ENCODE measurements at places on chromosomes 3 and 15.

DNA sequence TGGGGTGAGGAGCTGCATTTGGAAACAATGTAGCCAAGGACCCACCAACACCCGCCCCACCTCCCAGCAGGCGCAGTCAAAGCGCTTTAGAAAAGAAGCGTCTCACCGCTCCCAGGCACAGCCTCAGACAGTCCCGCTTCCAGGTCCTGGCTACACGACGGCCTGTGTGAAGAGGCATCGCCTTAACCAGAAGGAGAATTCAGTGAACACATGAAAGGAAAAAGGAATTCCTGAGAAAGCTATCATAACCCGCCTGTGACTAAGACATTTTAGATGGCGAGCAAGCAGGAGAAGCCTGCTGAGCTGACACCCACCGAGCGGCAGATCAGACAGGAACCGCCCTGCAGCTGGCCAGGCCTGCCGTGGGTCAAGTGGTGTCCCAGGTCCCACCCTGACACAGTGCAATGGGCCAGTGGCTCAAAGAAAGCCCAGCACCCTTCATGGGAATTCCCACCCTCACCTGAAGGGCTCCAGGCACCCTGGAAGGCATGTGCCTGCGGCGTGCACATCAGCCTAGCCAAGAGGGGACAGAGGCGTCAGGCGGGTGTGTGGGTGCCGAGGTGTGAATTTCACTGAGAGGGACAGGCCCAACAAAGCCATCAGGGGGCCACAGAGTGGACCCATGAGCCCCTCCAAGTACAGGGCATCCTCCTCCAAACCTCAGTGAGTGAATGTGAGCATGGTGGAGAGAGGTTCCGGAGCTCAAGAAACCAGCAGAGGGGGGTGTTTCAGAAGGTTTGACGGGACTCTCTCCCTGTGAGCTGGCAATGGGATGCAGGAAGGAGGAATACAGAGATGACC, 144.8 kb downstream of the NSMCE3 start:
- peak; percentile 38 for DNase-seq

DNA sequence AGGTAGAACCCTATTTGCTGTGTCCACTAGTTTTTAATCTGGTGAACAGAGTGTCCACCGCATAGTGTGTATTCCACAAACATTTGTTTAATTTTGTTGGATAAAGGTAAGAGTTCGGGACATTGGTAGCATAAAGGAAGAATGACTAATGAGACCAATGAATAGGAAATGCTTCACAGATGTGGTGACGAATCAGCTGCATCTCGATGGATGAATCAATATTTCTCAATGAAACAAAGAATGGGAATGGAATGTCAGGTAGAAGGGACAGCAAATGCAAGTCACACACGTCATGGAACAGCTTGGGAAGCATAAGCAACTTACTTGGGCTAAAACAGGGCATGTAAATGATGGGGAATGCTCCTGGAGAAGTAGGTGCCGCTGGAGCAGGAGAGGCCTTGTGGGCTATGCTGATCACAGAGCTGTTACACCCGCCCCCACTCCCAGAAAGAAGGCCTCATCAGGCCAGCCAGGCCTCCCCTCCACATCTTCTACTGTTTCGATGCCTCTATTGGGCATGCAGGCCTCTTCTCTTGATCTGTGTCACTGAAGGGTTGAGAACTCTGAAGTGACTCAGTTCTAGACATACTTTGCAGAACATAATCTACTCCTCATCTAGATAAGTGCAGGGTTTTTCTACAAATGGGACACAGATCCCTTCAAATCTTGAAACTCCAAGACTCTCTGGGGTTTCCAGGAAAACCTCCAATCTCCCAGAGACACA, 120.0 kb upstream of the GADL1 start:
- DNase-seq, result no peak

GRCh38 chr3:16249886-16250285, 14.9 kb downstream of the DPH3 start:
- DNase-seq, result no peak

GRCh38 chr3:28328188-28329151, 20.1 kb upstream of the ZCWPW2 start:
- DNase-seq, result peak; percentile 44

DNA sequence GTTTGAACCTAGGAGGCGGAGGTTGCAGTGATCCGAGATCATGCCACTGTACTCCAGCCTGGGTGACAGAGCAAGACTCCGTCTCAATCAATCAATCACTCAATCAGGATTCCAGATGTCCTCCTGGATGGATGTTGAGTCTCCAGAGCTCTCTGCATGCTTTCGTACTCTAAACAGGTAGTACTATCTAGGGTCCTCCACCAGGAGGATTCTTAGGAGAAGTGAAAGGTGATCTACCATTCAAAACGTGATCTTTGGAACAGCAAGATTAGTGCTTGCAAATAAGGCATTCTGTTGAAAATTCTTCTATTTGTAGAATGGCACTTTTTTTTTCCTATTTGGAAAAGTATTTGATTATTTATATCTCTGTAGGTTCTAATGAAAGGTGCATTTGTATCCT, 34.3 kb downstream of the CNOT10 start:
- DNase-seq, result no peak

DNA sequence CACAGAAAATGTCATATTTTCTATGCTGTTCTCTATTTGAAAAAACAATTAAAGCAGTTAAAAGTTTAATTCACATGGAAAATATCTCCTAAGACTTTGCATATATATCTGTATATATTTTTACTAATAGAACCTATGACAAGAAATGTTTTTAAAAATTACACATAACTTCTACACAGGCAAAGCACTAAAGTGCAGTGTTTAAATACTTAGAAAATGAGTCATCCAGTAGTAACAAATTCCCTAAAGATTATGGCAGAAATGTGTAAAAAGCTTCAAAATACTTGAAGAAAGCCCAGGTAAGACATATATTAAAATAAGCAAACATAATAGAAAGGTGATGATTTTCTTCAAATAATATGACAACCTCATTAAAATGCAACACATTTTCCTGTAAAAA, 236.6 kb downstream of the TBC1D5 start:
- DNase-seq, result no peak

DNA sequence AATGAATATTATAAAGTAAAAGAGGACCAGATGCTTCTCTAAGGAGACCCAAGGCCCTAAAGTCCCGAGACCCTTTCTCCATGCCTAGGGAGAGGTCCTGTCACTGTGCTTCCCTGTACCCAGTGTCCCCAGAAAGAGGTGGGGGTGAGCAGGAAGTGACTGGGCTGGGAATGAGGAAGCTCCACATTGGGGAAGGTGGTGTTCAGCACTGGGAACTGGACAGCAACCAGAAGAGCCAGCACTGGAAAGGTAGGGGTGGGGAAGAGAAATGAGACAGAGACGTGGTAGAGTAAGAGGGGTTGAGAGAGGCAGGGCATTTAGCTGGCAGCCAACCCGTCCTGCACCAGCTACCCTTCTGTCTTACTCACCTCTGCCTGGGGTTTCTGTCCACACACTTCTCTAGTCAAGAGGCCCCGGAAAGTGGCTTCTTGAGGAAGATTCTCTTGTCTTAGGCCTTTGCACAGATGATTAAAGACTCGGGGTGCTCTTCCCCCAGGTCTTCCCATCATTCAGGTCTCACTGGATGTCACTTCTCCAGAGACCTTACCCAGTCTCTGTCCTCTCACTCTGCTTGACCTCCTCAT, 12.2 kb downstream of the RRP9 start:
- DNase-seq, result no peak

- peak; percentile 85 for DNase-seq
These were observed 15.2 kb downstream of the PRICKLE2 start for GRCh38 chr3:64209866-64210621.

DNA sequence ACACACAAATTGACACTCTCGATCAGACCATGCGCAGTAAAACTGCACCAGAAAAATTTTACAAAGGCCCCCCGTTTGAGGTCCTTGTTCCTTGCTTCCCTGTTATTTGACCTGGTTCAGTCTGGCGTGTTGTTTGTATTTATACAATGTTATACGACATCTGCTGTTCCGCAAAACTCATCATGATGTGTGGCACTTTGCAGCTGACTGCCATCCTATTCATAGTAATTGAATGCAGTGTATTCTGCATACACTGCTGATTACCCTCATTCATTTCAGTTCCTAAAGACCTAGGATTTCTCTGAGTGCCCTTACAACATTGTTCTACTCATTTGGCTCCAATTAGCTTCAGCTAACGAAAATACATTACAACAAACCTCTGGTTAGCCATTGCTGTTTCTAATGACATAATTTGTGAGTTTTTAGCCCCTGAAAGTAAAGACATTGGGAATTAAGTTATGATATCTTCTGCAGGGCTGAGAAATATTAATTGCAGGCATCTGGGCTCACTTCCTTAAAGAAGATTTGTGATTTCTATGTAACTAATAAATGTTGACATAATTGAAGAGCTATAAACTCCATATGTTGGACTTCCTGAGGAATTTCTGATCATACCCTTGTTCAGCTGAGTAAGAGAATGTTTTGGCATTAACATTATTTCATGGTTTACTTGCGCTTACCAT, 75.7 kb downstream of the C3orf38 start:
- DNase-seq, result no peak

DNA sequence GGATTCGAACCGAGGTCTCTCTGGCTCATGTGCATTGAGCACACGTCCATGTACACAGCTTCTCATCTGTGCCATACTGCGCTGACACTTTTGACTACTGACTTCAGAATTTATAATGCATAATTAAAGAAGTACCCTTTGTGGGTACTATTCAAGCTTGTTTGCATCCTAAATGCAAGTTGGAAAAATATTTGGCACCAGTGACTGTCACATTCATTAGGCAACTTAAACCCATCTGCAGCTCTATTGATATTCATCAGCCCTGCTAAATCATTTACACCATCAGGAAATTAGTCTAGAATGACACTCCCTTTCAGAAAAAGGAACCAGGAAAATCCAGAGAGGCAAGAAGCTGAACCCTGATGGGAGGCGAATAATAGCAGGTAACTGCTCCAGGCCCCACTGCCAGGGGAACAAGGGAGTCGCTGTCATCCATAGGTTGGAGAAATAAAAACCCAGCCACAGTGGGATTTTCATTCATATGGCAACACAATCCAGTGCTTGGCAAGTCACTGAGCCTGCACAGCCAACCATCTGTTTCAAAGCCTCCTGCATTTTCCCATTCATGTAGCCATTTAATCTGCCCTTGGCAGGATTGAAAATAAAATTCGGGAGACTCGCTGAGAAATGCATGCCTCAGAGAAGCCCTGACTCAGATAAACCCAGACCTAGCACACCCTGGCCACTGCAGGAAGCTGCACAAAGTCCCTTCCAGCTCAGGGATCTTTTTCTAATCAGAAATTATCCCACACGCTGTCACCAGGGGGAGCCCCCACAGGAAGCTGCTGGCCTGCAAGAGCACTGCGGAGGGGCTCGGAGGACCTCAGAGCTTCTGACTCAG, 103.0 kb upstream of the VEPH1 start:
- DNase-seq, result peak; percentile 84

DNA sequence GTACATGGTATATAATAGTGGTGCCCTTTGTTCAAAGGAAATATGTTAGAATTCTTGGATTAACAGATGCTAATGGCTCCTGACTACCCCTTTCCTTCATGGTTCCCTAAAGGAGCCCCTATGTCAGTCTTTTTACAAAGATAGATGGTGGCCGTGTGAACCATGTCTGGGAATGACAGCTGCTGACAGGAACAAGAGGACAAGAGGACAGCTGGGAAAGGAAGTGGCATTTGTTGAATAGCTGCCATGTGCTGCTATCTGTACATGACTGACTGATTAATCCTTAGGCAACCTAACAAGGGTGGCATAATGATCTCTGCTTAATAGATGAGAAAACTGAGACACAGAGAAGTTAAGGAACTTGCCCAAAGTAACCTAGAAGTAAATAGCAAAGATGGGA, 321.7 kb downstream of the ZNF621 start:
- peak; percentile 76 for DNase-seq

DNA sequence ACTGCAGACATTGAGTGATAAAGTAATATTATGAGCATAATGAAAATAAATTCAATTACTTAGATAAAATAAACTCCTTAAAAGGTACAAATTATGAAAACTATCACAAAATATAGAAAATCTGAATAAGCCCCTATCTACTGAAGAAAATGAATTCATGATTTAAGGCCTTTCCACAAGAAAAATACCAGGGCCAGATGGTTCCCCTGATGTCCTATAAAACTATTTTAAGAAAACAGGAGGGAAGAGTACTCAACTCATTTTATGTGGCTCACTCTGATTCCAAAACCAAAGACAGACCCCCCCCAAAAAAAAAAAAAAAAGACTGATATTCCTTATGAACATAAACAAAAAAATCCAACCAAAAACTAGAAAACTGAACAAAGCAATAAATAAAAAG, 59.9 kb downstream of the ADAM10 start:
- peak; percentile 16 for DNase-seq

DNA sequence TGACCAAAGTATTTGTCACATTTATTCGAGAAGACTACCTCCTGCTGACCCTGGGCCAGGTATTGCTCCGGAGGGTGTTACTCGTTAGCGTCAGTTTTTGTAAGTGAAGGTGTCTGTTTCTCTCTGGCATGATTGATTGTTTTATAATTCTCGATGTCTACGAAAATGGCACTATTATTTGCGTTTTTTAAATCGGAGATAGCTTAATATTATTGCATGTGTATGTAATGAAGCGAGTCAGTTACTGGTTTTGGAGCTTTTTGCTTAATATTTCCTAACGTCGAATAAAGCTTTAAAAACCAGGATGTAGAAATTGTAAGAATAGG, 439 bp downstream of the DZIP3 start:
- DNase-seq, result no peak

- no peak for DNase-seq
These were observed 183.1 kb upstream of the CGNL1 start for GRCh38 chr15:57193161-57193560.

GRCh38 chr3:175919133-175919532, 1060.0 kb downstream of the NAALADL2 start:
- DNase-seq, result no peak

- no peak for DNase-seq
These were observed 59.7 kb downstream of the GHSR start for GRCh38 chr3:172388412-172389078.

DNA sequence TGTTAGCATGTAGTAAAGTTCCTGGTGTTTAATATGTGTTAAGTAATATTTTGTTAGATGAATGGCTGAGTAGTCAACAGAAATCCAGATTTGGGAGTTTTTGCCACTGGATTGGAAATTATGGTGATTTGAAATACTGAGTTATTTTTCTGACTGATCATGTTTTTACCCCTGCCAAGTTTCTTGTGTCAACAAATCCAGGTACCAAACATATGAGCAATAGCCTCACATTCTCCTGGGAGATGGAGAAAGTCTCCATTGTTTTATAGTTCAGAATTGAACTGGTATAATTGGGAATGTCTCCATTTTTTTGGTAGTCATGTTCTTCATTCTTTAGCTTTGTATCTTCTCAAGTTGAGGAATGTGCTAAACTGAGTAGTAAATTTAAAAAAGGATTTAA, 767.2 kb upstream of the LMCD1 start:
- no peak for DNase-seq

GRCh38 chr3:41164777-41165176, 34.5 kb upstream of the CTNNB1 start:
- DNase-seq, result no peak

- DNase-seq, result peak; percentile 69
These were observed 24.6 kb upstream of the AP4E1 start for GRCh38 chr15:50883903-50884302.

All from muscle of leg (tissue), 16 donors.